Activated CD8-positive, alpha-beta memory T cell treated with anti-CD3 and anti-CD28 coated beads for 1 hour (primary cell): ENCODE measurements at places on chromosomes 5 and 9.
A peak's percentile ranks its signal among the peaks of the same experiment; 100 is the strongest.

GRCh38 chr5:94745786-94746730, 127.6 kb downstream of the SLF1 start:
- DNase-seq, result no peak

GRCh38 chr9:7756088-7756487, 43.5 kb downstream of the DMAC1 start:
- DNase-seq, result no peak

DNA sequence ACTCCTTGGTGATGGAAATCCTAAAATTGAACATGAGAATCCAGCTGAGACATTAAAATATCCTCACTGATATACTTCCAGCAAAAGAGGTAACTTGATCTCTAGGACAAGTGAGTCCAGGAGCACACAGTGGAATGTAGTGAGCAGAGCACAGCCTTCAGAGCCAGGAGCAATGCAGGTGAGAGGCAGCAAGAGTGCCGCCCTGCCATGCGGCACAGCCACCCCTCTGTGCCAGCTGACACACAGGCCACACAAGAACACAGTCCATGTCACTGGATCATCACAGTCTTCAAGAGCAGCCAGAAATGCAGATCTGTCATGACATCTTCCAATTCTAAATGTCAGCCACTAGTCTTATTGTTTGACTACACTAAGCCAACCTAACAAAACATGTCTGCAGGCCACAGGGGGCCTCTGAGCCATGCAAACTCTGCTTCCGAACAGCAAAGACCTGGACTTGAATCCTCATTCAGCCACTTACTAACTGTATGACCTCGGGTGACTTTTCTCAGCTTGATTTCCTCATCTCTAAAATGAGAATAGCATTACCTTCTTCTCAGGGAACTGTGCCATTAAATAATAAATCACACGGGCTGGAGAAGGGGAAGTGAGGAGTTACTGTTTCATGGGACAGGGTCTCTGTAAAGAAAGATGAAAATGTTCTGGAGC, 47.0 kb downstream of the CCDC125 start:
- no peak for DNase-seq

GRCh38 chr5:77379558-77380061, 112.5 kb downstream of the WDR41 start:
- DNase-seq, result no peak

DNA sequence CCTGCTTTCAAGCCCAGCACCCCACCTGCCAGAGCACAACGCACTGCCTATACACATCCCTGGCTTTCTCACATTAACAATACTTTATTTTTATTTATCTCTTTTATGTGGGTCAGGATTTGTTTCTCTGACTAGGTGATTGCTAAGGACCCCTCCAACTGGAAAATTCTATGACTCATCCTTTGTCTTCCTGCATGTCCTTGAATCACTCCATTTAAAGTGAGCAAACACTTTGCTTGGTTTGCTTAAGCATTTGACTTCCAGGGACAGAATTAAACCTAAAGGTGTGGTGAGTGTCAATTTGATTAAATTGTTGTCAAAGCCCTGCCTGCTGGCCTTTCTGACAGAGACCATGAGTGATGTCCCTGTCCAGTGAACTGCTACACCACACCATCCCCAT, 536.5 kb upstream of the BRINP1 start:
- DNase-seq, result no peak

- DNase-seq, result no peak
Observed at GRCh38 chr5:38764937-38765391, 80.8 kb upstream of the OSMR start.

GRCh38 chr5:113771483-113771882, 258.0 kb downstream of the YTHDC2 start:
- DNase-seq, result no peak

- DNase-seq, result no peak
Observed at GRCh38 chr9:121325387-121325786, 44.7 kb downstream of the STOM start.

DNA sequence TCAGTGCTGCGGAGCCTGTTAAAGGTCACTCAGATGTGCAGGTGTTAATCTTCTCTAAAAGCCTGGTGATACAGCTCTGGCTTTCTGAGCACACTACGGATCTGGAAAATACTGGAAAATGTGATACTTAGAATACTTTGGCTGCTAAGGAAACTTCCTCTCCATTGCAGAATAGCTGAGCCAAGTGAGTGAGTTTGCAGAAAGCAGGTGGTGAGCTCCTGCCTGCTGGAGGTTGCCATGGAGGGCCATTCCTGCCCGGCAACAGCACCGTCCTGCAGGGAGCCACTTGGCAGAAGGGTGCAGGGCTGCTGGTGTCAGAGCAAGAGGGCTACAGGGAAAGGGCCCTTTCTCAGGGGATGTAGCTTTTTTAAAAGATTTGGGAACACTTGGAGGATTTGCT, 40.7 kb downstream of the SECISBP2 start:
- no peak for DNase-seq

GRCh38 chr9:110351009-110351467, 13.4 kb upstream of the TXNDC8 start:
- no peak for DNase-seq

DNA sequence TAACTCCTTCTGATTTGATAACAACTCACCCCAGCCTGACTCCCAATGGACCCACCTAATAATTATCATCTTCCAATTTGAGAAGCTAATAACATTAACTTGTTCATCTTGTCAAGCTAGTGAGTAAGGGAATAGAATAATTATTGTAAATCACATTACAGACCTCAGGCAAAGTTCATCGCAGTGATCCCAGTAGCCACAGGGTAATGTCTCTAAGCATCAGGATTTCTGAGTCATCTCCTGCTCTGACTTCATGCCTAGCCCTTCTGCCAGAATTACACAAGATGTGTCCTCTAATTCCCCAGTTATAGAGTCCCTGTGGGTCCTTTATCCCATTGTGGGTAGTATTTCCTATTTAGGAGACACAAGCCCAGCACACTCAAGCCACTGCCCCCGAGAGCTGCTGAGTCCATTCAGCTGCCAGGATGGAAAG, 365.7 kb downstream of the DEPDC1B start:
- no peak for DNase-seq

GRCh38 chr9:35814841-35815543, at the start of gene HINT2:
Gene HINT2, minus strand, starts transcription at chr9:35815042. Its CDS starts 63 bp downstream, at chr9:35814979.
- peak; percentile 94 for DNase-seq

GRCh38 chr9:112890106-112891081, at the start of gene SLC46A2:
Gene SLC46A2, minus strand, starts transcription at chr9:112890876. Its CDS starts 195 bp downstream, at chr9:112890681.
- no peak for DNase-seq

- no peak for DNase-seq
Observed at GRCh38 chr9:80378669-80379293, 807.0 kb downstream of the TLE4 start.

DNA sequence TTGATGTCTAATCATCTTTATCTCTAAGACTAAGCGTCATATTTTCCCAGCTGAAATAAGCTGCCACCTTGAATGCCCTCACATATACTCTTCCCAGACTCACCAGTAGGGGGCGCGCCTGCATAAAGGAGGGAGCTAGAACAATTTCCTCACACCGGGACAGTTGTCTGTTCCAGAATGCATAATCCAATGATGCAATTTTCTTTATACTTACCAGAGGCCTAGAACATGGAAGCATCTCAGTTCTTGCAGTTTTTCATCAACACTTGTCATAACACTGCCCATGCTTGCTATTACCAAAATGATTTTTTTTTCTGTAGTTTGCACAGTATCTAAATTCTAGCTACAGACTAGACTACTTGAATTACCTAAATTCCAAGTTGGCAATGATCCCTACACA, 203.9 kb downstream of the FRMD3 start:
- peak; percentile 47 for DNase-seq

- no peak for DNase-seq
Observed at GRCh38 chr9:126586236-126586635, 27.5 kb upstream of the LMX1B start.

DNA sequence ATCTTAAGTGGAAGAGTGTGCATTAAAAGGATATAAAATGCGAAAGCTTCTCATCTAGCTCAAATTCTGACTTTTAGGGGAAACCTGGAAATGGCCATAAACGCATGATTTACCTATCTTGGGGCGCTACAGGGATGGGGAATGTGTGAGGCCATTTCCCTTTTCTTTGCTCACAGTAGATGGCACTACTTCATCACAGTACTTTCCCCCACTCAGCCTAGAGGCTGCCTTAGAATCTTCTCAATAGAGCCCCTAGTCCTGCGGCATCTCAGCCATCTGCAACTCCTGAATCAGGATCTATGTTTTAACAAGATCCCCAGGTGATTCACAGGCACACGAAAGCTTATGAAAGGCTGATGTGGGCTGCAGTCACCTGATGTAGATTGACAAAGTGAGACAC, 110.8 kb downstream of the LHFPL2 start:
- no peak for DNase-seq

- DNase-seq, result no peak
Observed at GRCh38 chr5:42750507-42750906, 6.1 kb upstream of the CCDC152 start.

DNA sequence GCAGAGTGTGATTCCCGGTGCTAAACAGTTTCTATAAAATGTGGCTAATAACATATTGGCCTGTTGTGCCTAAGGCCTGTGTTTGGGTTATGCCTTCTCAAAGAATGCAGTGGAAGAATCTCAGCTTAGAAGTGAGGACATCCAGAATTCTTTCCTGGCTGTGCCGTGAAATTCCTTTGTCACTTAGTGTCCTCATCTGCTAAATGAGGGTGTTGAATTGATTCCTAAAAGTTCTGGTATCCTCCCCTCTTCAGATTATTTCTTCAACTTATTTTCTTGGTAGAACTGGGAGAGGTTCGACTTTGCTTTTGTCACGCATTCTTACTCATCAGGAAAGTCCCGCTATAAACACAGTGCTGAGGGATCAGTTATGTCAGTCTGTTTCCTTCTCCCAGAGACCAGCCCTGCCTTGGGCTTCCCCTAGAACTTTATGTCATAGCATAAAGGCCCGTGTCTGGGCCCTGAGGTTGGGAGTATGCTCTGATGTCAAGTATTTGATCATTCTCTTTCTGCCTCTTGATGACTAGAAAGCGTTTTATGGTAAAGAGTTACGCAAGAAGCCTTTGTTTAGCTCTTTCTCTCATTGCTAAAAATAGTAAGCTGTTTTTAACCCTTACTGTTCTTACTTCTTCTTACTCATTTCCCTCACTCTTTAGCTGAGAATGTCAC, 29.5 kb downstream of the MTAP start:
- DNase-seq, result no peak

GRCh38 chr5:143315929-143316328, 87.6 kb downstream of the NR3C1 start:
- no peak for DNase-seq

DNA sequence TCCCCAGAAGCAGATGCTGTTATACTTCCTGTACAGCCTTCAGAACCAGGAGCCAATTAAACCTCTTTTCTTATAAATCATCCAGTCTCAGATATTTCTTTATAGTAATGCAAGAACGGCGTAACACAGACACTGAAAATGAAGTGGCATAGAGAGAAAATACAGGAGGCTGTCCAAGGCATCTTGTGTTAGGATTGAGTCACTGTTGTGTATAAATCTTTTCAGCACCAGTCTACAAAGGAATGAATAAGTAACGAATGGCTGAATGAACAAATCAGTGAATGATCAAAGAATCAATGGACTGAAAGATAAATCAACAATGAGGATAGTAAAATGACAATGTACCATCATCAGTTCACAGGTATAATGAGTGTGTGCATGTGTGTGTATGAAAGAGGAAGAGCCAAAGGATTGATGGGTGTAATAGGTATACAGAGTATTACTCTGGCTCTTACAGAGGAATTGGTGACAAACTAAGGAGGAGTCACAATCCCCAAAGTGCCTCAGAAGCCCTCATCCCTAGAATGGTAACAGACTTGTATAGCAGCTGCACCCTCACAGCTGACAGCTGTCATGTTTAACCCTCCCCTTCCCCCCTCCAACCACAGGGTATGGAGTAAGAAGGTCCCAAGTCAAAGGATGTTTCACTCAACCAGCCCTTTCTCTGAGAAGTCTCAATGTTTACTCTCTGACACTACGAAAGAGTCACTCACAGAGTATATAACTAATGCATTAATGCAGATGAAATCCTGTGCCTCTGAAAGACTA, 29.8 kb upstream of the MIER3 start:
- no peak for DNase-seq

GRCh38 chr9:24382566-24382965, 163.1 kb downstream of the IZUMO3 start:
- no peak for DNase-seq

- DNase-seq, result no peak
Observed at GRCh38 chr5:128668921-128669320, 130.9 kb upstream of the FBN2 start.

DNA sequence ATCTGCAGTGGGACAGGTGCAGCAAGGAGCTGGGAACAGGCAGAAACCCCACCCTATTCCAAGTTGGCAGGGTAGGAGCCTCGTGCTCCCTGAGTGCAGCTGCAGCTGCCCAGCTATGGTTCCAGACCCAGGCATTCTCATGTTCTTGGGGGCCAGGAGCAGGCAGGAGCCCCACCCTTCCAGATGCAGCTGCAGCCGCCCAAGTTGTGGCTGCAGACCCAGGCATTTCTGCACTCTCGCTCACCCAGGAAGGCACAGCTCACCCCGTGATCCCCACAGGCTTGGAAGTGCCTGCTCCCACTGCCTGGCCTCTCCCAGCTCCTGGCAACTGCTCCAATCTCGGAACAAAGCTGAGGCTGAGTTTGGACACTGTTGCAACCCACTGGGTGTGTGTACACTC, 275.8 kb upstream of the ADRA1B start:
- no peak for DNase-seq

DNA sequence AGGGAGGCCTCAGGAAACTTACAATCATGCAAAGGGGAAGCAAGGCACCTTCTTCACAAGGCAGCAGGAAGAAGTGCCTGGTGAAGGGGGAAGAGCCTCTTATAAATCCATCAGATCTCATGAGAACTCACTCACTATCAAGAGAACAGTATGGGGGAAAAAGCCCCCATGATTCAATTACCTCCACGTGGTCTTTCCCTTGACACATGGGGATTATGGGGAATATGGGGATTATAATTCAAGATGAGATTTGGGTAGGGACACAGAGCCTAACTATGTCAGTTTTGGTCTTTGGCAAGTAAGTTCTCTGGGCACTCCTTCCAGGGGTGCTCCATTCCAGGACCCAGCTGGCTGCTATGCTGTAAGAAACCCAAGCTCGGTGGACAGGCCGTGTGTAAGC, 275.3 kb upstream of the TUT7 start:
- DNase-seq, result no peak

GRCh38 chr9:129656795-129657390, 8.6 kb upstream of the PRRX2 start:
- no peak for DNase-seq

- DNase-seq, result peak; percentile 14
Observed at GRCh38 chr9:6759185-6759977, 1.6 kb downstream of the KDM4C start.

DNA sequence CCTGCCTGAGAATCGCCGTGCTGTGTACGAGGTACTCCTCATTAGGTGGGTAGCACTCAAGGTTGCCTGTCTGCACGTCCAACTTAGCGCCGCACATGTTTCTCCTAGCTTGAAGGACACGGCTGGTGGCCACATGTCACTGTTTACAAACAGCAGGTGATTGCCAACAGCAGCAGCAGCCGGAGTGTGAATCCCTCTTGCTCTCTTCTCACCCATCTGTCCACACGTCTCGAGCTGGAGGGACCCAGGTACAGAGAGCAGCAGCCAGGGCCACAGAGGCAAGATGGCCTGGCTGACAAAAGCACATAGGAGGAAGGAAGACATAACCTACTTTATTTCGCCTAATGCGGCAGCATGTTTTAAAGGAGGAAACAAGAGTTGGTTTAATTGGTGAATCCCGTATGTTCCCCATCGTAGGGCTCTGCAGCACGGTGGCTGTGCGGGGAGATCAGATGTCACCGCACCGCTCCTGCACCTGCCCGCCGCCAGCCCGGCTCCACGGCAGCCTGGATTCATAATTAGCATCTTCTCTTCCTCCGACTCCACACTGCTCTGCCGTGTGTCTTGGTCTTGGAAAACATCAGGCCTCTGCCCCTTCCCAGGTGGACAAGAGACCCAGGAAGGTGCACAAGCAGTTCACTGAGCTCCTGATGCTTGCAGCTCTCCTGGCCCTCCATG, 201.6 kb upstream of the IRX1 start:
- DNase-seq, result no peak
